Progenitor cell of endocrine pancreas (in vitro differentiated cells): ENCODE measurements at places on chromosomes 5 and 9. TPM values are rescaled to one million over a fixed set of nuclear protein-coding genes. Genes with fewer than 3 reads are reported as not detected.

Gene IFNK
- not detected in 2 replicates for total RNA-seq

DNA sequence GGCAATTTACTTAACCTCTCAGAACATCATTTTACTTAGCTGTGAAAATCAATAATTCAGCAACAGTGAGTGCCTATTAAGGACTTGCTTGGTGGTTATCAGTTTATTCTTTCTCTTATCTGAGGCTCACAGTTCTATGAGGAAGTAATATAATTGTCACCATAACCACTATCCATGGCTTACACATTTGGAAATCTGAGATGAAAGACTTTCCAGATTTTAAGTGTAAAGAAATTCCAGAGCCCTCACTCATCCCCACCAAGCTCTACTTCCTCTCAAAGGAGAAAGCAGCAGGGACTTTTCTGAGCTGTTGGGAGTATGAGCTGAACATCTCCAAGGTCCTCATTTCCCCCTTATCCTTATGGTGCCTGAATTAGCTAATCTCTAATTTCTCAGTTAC is 321.5 kb downstream of the FBXL7 start:
- no peak overlapping the region for H3K27ac ChIP-seq
- H3K36me3 ChIP-seq: peaks cover 1% of the 10 kb centered on the region
- no peak overlapping the region for H3K4me3 ChIP-seq
- no peak for DNase-seq

DNA sequence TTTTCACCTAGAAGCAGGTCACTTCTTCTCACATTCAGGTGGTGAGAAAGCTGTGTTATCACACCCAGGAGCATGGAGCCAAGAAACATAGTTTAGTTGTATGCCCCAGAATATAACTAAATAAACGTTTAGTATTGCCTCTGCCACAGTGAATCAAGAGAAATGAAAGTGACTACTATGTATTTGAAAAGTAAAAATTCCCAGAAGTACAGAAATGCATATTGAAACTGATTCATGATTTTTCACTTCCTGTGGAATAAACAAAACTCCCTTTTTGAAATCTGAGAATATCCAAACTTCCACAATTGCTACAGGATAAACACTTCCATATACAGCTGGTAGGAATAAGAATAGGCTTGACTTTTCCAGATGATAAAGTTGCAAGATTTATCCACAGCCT is 15.3 kb upstream of the NINJ1 start:
- H3K36me3 ChIP-seq: no peaks in the 10 kb centered on the region
- no peak overlapping the region for H3K27ac ChIP-seq
- no peaks in the 10 kb centered on the region for H3K27me3 ChIP-seq
- peaks cover under 1% of the 10 kb centered on the region for H3K4me1 ChIP-seq

Gene FAM174A
- total RNA-seq: 8.3 and 8.5 TPM in 2 replicates

- no peak overlapping the region for H3K4me3 ChIP-seq
- H3K27ac ChIP-seq: no peak overlapping the region
- H3K36me3 ChIP-seq: no peaks in the 10 kb centered on the region
- H3K27me3 ChIP-seq: peaks cover 5% of the 10 kb centered on the region
- DNase-seq: no peak
- H3K4me1 ChIP-seq: peaks cover 28% of the 10 kb centered on the region
Measured at GRCh38 chr9:341634-342421, 127.2 kb downstream of the DOCK8 start.

- no peak overlapping the region for H3K4me3 ChIP-seq
- DNase-seq: no peak
- no peaks in the 10 kb centered on the region for H3K36me3 ChIP-seq
- peaks cover 15% of the 10 kb centered on the region for H3K4me1 ChIP-seq
- H3K27ac ChIP-seq: no peak overlapping the region
- peaks cover 79% of the 10 kb centered on the region for H3K27me3 ChIP-seq
Measured at GRCh38 chr5:83785176-83785668, 64.6 kb upstream of the HAPLN1 start.

- H3K4me3 ChIP-seq: peak overlapping the region; percentile 50
- peaks cover 10% of the 10 kb centered on the region for H3K4me1 ChIP-seq
- no peak for DNase-seq
- H3K36me3 ChIP-seq: peaks cover 3% of the 10 kb centered on the region
- peaks cover 27% of the 10 kb centered on the region for H3K27me3 ChIP-seq
Measured at GRCh38 chr5:141492168-141492885, 3.4 kb downstream of the PCDHGC5 start.
